ENCODE measurements at places on chromosomes 13 and 19.

DNA sequence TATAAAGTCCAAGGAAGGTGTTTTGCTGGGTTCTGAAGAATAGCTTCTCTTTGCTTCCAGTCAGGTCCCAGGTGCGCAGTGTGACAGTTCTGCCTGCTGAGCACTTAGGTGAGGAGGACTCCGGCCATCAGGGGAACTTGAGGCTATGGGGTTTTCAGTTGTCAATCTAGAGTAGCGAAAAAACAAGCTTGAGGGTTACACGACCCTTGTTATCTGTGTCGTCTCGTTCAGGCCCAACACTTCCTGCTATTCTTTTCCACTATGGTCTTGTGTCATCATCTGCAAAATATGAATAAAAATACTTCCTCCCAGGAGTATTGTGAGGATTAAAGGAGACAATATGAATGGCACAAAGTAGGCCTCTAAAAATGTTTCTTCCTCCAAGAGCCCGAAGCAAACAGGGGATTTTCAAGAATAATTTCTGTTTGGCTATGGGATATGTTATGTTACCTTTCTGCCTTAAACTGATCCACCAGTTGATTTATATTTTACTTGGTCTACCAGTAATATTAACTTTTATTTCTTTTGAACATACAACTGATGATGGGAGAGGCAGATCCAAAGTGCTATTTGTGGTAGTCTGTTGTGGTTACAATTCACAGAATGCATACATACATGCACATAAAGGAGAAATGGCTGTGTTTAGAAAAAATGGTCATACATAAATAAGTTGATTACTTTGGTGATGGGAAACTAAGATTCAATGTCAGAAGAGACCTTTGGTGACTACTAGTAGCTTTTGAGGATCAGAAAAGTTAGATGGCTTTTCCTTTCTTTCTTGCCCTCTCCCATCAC, 40.5 kb upstream of the RCBTB2 start:
- DNase-seq = no peak

DNA sequence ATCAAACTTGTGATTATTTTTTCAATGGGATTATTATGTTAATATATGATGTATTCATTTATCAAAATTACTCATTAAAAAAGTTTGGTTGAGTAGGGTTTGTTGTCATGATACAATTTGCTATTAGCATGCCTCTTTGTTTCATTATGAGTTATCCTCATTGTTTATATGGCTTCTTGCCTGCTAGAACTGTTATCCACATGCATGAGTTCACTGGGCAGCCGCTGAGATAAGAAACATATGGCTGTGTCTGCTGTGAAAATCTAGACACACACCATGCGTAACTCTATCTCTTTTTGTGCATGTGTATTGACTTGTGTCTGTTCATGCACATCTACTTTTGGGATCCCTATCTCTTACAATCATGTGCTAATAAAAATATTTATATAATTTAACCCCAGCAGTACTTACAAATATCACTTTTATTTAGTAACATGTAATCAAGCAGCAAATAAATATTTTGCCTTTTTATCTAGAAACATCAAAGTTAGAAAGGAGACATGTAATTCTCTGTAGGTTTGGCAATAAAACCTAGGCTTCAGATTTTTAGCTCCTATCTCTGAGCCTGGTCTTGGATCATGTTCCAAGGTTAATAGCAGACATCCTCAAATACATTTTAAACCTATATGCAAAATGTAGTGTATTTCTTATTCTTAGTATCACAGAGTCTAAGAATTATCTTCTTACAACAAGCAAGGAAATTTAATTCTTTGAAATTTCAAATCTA, 11.2 kb upstream of the KLF12 start:
- no peak for DNase-seq

DNA sequence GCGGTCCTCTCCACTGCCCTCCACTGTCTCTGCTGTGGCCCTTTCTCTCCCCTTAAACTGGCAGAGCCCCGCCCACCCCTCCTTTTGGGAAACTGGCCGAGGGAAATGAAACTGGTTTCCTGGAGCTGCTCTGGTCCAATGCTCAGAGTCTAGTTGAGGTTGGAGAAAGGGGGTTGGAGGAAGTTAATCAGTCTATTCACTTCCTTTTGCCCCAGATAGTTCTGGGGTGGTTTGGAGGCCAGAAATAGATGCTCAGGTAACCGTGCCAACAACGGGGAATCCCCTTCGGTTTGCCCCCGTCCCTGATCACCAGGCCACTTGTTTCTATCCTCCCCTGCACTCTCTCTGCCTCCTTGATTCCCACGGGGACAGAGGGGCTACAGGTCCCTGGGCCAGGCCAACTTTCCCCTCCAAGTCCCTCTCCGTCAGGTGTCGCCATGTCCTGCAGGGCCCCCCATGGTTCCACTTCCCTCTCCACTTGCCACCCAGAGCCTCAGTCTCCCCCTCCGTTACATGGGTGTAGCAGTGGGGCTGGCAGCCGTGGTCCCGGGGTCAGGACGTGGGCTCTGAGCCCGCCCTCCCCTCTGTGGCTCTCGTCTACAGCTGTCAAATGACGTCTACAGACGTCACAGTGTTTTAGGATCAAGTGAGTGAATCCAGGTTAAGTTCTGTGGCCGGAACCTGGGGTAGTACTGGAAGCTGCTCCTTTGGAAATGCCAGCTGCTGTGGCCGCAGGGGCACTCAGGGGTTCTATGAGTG, at the start of gene IL4I1:
Gene IL4I1 (minus strand): TSS at position 25 of the 759 bp plus-strand sequence. CDS start 727 bp downstream, outside the sequence.
- DNase-seq = no peak

GRCh38 chr13:63629591-63629990, 2213.9 kb upstream of the PCDH20 start:
- no peak for DNase-seq

DNA sequence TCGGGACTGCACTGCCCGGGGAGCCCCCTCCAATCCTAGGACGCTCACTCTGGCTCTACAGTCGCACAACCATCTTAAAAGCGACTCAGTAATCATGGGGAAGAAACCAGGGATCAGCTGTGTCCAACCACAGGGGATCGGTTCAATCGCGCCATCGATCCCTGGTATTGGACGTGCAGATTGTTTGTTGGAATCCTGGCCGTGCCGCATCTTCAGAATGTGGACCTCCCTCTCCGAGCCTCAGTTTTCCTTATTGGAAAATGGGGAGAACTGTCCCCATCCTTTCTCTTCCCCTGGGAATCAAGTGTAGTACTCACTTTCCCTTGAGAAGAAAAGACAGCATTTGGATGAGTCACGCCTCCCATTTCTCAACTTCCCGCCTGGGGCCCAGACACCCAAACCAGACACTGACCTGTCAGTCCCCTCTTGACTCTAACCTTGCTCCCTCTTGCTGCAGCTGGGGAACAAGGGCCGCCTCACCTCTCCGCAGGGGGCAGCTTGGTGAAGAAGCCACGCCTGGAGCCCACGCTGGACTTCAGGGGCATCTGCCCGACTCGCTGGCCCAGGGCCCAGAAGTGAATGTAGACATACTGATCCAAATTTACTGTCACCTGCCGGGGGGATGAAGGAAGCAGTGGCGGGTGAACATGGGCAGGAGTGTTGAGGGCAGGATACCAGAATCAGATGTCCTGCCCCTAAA, 17.6 kb downstream of the EMP3 start:
- DNase-seq = no peak

All from stimulated activated CD8-positive, alpha-beta memory T cell treated with anti-CD3 and anti-CD28 coated beads, Interleukin-15, amount 100 ng/mL, for 24 hours (primary cell).